ENCODE measurements at places on chromosomes 2 and 18.
A peak's percentile ranks its signal among the peaks of the same experiment; 100 is the strongest.

DNA sequence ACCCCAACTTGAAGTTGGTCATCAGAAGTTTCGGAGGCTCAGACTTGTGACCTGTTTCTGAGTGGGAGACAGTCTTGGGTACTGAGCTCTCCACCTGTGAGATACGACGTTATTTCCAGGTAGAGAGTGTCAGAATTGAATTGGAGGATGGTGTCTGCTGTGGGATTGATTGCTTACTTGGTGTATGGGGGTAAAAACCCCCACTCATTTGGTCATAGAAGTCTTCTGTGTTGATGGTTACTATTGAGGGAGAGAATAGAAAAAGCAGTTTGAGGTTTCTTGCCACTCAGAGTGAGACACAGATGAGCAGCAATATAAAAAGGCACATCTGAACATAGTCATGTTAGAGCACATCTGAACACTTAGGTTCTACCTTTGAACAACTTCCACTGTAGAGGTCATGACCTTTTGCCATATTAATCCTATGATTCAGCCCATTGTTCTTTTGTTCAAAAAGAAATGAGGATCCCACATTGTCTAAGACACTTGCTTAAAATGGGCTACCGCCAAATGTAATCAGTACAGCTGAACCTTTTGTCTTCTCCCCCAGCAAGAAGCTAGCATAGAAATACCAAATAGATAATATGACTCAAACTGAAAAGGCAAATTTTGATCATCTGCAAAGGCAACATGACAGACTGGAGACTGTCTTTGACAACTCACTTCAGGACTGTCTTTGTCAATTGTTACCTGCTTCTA, 73.3 kb downstream of the NAB1 start:
- DNase-seq, result no peak

GRCh38 chr2:177616066-177616465, 223.5 kb downstream of the AGPS start:
- DNase-seq, result no peak

DNA sequence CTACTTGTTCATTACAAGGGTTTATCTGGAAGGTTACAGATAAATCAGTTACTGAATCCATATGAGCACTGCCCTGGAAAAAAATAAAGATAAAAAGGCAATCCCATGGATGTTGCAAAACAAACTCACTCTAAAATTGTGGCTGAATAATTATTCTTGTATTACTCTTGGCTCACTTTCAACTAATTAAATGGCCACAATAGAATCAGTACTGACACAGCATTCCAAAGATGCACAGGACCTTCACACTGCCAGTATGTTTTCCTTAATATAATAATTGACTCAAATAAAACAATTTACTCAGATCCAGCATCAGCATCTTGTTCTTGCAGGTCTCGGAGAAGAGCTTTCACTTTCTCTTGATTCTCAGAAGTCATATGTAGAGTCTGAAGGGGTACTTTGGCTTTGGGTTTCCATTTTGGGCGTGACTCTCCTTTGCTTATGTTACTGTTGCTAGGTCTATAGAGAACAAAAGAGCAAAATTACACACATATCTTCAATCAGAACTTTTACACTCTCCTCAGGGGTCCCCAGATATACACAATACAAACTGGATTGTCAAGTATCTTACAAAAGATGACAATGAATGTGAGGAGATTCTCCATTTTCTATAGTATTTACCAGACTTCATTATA, 12.6 kb downstream of the DHX57 start:
- no peak for DNase-seq

DNA sequence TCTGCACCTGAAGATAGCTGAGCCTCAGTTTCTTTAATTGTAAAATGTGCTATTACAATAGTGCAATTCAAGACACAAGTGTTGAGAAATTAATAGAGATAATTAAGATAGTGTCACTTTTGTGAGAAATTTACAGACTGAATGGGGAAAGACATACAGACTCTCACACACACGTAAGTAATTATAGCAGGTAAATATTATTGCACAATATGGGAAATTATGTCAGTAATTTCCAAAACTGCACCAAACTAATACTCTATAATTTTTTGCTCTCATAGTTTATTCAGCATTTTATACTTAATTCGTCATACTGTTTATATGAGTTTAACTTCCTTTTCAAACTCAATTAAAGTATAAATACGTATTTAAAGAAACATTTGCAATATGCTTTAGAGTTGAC, 124.9 kb upstream of the GYPC start:
- no peak for DNase-seq

DNA sequence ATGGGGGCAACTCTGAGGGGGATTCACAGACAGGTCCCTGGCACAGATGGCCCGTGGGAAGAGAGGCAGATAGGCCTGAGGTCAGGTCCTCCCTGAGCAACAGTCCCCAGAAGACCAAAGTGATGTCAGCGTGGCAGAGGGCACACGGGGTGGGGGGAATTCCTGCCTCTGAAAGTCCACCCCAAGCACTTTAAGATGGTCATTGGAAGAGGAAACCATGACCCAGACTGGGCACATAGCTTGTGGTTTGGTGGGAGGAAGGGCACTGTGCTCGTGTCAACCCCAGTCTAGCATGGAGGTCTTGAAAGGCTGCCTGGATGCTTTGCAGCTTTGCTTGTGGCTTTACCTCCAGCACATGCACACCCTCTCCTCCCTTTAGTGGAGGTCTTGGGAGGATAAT, 38.0 kb upstream of the SIX2 start:
- no peak for DNase-seq

DNA sequence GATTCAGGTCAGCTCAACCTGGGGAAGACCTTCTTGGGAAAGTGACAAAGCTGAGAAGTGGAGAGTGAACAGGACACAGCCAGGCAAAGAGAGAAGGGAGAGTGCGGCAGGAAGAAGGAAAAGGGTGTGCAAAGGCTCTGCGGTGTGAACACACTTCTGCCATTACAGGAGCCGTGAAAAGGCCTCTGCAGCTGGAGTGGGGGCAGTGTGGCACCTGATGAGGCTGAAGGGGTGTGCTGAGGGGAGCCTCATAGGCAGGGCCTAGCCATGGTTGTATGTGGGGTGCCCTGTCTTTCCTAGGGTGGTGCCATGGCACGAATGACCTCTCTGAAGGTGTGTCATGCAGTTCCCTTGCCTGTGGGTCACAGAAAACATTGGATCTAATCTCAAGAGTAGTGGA, 347.6 kb downstream of the CYRIA start:
- DNase-seq, result no peak

- no peak for DNase-seq
Observed at GRCh38 chr2:209369656-209370055, 54.2 kb upstream of the MAP2 start.

DNA sequence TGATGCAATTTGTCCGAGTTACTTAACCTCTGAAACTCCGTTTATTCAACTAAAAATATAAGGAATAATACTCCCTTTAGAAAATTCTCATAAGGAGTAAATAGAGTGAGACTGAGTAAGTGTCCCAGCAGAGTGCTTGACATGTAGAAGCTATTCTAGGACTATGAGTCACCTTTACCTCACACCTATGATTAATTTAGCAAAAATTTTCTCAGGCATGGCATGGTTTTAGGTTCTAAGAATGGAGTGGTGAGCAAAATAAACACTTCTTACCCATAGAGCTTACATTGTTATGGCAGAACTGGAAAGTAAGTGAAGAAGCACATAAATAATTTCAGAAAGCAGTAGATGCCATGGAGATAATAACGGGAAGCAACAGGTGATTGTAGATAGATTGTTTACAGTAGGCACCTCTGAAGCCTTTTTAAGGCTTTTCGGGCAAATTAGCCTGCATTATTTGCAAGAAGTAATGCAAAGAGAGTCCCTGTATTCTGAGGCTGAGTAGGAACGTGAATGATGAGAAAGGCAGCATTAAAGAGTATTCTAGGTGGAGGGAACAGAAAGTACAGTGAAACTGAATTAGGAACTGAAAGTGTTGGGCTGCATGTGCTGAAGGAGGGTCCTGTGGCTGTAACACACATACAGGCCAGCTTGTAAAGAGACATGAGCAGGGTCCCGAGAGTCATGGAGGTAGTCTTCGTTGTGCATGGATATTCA, 209.2 kb downstream of the ZNF407 start:
- DNase-seq, result peak; percentile 4

GRCh38 chr2:65640793-65641103, 208.3 kb upstream of the SPRED2 start:
- no peak for DNase-seq

DNA sequence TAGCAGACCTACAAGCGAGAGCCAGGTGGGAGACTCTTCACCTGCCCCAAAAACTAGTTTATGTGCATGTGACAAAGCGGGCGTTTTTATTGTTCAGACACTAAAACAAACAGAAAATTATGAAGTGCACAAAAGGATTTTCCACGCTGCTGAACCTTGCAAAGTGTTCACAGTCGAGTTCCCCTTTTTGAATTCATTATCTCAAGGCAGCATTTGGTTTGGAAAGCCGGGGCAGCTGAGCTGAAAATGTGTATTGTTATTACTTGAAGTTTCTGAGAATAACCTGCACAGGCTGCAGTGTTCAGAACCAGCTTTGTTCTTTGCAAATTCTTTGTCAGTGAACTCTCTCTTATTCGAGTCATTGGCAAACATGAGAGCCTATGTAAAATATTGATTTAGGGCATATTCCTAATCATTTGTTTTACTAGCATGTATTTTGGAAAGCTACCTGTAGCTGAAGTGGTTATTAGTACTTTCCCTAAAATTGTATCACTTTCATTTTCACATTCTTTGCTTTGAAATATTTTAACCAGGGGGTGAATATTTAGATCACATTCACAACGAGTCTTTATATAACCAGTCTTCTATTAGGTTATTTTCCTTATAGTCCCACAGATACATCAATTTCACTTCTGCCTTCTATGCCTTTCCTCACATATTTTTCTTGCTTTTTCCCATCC, 59.5 kb downstream of the LRRTM1 start:
- no peak for DNase-seq

GRCh38 chr2:24049485-24050021, at the start of gene FKBP1B:
FKBP1B (plus strand) TSS chr2:24049741; CDS start chr2:24049850, 109 bp downstream.
- peak; percentile 39 for DNase-seq

- no peak for DNase-seq
Observed at GRCh38 chr18:63159590-63159989, 160.0 kb downstream of the BCL2 start.

DNA sequence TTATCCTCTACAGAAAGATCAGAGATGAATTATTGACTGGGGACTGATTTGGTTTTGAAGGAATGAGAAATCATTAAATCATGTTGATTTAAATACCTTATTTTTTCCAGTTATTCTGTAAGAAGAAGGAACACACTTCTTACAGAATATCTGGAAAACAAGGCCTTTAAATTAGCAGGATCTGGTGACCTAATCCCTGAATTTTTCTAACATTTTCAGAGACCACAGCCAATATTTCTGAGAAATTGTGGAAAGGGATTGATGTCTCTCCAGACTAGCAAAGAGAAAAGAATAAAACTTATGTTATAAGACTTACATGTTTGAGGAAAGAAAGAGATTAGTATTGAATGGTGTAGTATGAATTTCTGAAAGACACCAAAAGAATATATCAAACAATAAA, 104.0 kb downstream of the KCNE4 start:
- DNase-seq, result no peak

DNA sequence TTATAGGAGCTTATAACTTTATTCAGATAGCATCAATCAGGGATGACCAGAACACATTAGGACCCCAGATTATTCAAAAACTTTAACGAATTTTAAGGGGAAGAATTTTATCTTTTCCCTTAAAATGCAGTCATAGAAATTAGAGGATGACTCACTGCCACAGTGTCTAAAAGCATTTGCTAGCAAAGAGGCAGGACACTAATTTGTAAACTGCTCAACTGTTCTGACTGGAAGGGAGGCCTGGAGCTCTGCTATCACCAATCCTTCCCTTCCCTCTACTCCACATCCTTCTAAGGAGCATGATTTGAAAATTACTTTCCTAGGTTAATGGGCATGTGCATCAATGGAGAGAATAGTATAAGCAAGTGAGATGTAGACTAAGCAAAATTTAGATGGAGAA, 40.5 kb downstream of the PREPL start:
- no peak for DNase-seq

GRCh38 chr2:100109986-100110613, 32.3 kb downstream of the AFF3 start:
- DNase-seq, result no peak

GRCh38 chr2:54559593-54560145, 103.5 kb downstream of the SPTBN1 start:
- DNase-seq, result no peak

GRCh38 chr2:135471106-135471505, 59.9 kb downstream of the ZRANB3 start:
- DNase-seq, result no peak

GRCh38 chr18:67646890-67647289, 130.4 kb upstream of the DSEL start:
- no peak for DNase-seq

- no peak for DNase-seq
Observed at GRCh38 chr18:3211236-3211992, 8.4 kb downstream of the MYOM1 start.

- DNase-seq, result no peak
Observed at GRCh38 chr2:197891897-197892442, 87.6 kb downstream of the PLCL1 start.

DNA sequence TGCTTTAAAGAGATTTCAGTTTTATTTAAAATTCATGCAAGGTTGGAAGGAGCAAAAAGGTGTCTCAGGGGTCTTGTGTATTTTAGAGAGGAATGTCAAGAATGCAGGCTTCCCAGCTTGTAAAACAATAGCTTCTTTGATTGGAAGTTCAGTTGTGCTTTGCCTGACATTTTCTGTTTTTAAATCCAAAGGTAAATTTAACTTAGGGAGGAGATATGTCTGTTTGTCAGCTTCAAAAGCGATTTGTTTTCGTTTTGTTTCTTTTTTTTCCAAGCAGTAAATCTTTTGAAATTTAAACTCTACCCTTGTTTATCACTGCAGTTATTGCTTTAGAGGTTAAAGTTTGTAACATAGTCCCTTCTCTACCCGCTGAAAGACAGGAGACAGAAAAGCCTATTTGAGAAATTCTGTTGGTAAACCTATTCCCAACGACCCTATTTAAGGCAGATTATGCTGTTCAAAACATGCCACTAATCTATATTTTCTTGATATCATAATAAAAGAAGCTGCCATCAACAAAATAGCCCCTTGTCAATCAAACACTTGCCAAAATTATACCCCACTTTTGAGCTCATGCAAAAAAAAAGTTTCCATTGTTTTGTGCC, 639.6 kb downstream of the IRS1 start:
- no peak for DNase-seq

GRCh38 chr2:36445185-36445866, 89.7 kb downstream of the CRIM1 start:
- DNase-seq, result no peak

GRCh38 chr2:239231231-239232194, 169.3 kb downstream of the HDAC4 start:
- no peak for DNase-seq

- DNase-seq, result no peak
Observed at GRCh38 chr2:37551783-37552182, 119.7 kb downstream of the CDC42EP3 start.

- DNase-seq, result no peak
Observed at GRCh38 chr2:60979231-60979630, 38.3 kb upstream of the PEX13 start.

GRCh38 chr2:54949431-54949830, 100.8 kb downstream of the RTN4 start:
- DNase-seq, result no peak

GRCh38 chr2:168216351-168217005, 30.9 kb downstream of the STK39 start:
- no peak for DNase-seq

- DNase-seq, result no peak
Observed at GRCh38 chr2:44098891-44099290, 69.8 kb upstream of the PPM1B start.

- DNase-seq, result no peak
Observed at GRCh38 chr2:20884829-20885228, 61.9 kb upstream of the LDAH start.

- no peak for DNase-seq
Observed at GRCh38 chr2:184633726-184634125, 35.4 kb downstream of the ZNF804A start.
